Stimulated activated CD8-positive, alpha-beta memory T cell treated with anti-CD3 and anti-CD28 coated beads, Interleukin-7, amount 100 ng/mL, for 1 hour (primary cell): ENCODE measurements at places on chromosomes 11 and 22.

- no peak for DNase-seq
Observed at GRCh38 chr11:71491940-71492339, 35.1 kb upstream of the KRTAP5-7 start.

- no peak for DNase-seq
Observed at GRCh38 chr11:61793083-61793828, 545 bp downstream of the FEN1 start.

DNA sequence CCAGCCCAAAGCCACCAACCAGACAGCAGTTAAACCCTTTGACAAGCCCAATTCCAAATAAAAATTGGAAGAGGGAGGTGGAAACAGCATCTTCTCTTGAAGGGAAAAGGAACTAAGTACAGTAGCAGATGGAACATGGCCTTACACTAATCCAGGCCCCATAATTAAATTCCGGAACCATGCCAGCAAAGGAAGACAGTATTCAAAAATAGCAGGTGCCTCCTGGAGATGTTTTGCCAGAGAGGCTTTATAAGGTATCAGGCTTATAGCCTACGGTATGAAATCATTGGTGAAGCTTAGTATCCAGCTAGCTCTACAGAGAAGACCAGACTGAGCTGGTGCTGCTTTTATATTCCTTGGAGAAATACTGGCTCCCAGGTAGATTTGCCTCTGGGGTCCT is 344.1 kb upstream of the API5 start:
- no peak for DNase-seq

- no peak for DNase-seq
Observed at GRCh38 chr11:70768346-70769095, 370.2 kb downstream of the CTTN start.

DNA sequence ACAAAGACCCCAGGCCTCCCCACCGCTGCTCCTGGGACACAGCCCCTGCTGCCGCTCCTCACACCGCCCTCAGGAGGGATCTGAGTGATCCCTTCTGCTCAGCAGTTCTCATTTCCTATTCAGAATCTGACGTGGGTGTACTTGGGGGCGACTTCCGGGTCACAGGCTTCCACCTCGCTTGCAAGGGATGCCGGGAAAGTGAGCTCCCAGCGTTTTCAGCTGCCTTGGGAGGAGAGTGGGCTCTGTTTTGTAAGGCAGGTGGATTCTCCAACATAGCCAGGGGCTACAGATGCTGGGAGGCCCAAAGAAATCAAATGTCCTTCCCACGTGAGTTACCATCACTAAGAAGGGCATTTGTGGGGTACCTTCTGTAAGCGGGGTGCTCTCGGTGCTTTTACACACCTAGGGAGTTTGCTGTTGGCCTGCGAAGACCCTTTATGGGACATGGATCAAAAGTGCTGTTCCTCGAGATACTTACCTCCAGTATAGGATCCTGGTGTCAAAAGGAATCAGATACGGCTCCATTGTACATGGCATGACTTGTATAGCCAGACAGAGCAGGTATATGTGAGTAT is 9.7 kb upstream of the LRRC10B start:
- no peak for DNase-seq

DNA sequence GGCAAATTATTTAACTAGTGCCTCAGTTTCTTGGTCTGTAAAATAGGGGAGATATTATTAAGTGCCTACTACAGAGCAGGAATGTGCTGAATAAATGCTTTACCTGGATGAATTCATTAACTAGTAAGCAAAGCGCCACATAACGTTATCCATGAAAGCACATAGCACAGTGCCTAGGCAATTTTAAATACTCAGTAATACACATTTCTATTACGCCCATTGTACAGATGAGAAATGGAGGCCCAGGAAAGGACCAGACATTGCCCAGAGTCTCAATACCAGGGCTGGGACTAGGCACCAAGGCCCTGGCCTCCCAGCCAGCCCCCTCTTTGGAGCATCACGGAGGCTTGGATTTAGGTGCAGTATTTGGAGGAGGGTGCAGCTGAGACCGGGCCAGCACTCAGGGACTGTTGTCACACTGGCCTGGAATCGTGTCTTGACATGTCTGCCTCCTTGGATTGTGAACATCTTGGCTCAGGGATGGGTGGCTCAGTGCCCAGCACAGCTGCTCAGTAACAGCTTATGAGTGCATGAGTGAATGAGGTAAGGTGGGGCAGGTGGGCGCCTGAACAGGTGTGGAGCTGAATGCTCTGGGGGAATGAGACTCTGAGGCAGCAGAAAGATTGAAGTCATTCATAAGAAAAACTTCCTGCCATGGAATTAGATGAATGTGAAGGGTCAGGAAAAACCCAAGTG is 42.1 kb upstream of the TPBGL start:
- no peak for DNase-seq

DNA sequence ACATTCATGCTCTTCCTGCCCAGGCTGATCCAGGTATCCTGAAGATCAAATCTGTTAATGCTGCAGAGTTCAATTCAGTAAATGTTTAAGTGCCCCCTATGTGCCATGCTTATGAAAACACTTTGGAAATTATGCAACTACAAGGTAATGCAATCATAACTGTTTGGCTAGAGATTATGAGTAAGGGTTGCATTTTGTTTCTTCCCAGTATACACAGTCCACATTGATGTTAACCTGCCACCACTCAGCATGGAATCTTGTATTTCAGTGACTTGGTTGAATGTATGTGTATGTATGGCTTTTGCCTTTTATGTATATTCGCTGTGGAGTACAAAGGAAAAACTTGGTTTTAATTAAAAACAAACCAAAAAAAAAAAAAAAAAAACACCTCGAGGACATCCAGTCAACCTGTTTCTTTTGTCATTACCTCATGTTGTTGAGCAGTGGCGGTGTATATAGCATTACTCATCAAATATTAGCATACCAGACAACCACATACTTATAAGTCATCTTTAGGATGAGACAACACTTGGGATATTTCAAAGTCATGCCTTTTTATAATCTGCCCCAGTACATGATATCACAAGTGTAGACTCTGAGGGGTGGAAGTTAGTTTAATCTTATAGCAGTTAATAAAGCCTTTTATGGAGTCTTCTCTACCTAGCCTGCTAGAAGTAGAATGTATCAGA is 86.1 kb upstream of the HORMAD2 start:
- DNase-seq, result no peak

DNA sequence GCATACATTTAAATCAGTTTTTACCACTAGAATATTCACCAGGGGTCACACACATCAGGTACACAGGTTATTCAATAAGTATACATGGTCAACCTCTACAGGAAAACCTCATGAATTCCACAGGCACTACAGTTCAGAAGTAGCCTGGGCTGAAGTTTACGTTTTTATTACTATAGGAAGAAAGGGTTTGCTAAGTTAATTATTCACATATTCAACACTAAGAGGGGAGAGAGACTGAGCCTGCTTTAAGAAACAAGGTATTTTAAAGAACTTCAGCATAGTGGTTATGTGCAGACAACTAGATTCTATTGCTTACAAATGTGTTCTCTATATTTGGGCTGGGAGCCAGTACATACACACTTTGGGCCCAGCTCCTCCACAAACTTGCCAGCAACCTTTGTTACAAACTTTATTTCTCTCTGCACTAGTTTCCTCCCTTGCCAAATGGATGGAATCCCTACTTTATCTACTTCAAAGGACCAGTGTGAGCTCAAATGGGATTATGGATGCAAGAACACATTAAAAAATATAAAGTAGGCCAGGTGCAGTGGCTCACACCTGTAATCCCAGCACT is 31.9 kb downstream of the IL18BP start:
- no peak for DNase-seq

GRCh38 chr11:114447892-114448291 is 8.6 kb downstream of the REXO2 start:
- no peak for DNase-seq

GRCh38 chr11:32440916-32441315 is 5.6 kb upstream of the WT1 start:
- DNase-seq, result no peak

- no peak for DNase-seq
Observed at GRCh38 chr11:46345881-46346484, 1.3 kb upstream of the DGKZ start.

- peak; percentile 45 for DNase-seq
Observed at GRCh38 chr11:61041755-61042518, 60.4 kb upstream of the CD5 start.

GRCh38 chr11:33869481-33870422 is 22.1 kb downstream of the LMO2 start:
- no peak for DNase-seq

- peak; percentile 22 for DNase-seq
Observed at GRCh38 chr11:66388780-66389386, 17.3 kb upstream of the SLC29A2 start.

DNA sequence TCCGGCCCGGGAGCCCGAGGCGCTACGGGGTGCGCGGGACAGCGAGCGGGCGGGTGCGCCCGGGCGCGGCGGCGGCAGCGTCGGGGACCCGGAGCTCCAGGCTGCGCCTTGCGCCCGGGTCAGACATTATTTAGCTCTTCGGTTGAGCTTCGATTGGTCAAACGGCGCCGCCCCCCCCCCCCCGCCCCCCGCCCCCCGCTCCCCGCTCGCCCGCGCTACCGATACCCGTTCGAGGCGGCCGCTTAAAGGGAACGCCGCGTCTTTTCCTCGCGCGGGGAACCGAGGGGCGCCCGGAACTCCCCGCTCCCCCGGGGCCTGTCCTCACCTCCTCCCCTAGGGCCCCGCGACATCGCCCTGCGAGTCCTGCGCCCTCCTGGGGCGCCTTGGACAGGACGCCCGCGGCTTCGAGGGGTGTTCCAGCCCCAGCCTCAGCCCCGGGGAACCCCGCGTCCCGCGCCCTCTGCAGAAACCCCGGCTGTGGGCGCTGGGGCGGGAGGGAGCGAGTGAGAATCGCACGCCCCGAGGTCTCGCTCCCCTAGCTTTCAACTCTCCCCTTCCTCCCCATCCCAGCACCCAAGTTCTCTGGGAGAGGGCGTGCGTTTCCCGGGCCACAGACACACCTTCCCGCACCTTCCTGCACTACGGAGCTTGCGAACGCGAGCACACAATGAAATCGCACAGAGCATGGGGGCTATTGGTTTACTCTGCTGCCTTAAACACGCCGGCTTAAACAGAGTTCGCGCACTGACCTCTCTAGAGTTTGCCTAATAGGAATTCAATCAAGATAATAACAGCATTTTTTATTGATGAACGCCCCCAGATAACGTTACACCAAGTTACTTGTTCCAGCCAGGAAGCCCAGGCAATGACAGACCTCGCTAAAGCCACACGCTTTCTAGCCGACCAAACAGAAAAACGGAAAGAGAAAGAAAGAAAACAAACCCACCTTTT is at the start of gene BDNF:
BDNF (minus strand) TSS at position 105 of the 951 bp plus-strand sequence. CDS start 41,891 bp downstream, outside the sequence.
- no peak for DNase-seq

- DNase-seq, result no peak
Observed at GRCh38 chr11:72478669-72479068, 44.3 kb upstream of the CLPB start.

DNA sequence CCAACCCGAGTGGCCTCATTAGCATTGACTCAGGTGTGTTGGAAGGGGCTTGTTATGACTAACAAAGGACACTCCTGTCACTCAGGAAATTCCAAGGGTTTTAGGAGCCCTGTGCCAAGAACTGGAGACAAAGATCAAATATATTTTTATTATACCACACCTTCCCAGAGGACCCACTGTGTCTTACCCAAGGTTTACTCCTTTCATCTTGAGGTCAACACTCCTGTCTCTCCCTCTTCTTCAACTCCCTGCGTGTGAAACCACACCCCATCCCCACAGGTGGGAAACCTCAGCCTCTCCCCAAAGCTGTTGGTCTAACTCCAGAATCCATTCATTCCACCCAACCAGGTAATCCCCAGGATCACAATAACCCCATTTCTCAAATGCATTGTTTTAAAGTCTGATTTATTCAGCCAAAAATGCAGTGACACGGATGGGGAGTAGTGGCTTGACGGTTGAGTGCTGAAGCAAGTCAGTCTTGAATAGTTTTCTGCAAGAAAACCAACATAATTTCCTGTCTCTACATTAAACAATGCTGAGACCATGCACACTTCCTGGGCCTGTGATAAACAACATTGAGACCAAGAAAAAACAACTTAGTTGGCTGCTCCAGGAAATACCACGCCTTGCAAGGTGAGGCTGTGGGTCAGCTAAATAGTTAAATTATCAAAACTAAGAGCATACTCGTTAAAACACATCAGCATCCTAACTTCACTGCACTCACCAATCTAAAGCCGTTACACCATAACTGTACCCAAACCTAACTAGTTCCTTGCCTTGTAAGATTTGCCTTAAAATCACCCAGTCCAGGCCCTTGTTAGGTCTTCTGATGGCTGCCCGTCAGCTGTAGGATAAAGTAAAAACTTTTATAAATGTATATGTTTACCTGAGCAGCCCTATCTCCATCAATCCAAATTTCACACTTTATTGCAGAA is 38.5 kb upstream of the SPON1 start:
- no peak for DNase-seq

DNA sequence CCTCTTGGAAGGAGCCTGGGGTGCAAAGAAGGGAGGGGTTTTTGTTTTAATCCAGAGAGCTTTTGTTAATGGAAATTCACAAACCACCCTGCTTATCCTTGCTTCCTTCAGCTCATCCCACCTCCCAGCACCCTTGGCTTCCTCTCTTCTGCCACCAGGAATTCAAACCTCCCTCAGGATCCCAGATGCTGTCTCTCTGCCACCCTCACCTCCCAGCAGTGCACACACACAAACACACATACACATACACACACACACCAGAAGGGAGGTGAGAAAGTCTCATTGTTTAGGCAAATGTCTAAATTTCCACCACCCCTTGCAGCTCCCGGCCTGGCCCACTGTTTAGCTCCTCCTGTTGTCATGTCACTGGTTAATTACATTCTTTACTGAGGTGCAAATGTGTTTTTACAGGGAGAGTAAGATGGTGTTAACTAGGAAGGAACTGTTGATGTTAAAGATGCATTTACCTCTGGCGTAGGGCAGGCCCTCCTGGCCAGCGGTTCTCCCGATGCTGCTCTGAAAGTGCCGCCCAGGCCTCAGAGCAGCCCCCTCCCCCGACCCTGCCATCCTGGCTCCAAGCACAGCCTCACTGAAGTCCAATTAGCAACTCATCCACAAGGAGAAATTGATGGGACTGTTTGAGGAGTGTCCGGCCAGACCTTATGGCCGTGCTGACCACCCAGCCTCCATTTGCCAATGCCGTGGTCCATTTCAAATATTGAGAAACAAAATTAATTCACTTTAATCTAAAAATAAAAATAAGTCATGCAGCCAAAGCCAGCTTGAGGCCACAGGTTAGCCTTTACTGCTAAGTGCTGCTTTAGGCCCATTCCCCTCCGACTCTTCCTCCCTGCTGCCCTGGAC is 165.4 kb downstream of the FEZ1 start:
- DNase-seq, result no peak

- DNase-seq, result no peak
Observed at GRCh38 chr22:35866651-35867050, 149.0 kb downstream of the APOL5 start.

DNA sequence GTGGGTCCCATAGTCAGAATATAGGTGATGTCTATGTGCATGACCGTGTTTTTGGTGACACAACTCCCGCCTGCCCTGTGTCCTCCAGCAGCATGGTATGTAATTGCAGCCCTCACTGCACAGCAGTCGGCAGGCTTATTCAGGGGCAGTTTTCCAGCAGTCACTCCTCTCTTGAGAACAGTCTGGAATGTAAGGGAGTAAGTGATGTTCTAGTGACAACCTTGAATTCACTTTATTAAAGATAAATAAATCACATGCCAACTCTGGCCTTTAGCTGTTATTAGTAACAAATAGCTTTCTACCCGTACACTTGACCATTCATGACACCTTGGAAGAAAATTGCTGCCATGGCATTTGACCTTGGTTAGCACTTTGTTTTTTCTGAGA is 27.9 kb downstream of the ZNRF3 start:
- no peak for DNase-seq

- DNase-seq, result no peak
Observed at GRCh38 chr11:15216678-15217077, 102.0 kb downstream of the INSC start.

- no peak for DNase-seq
Observed at GRCh38 chr11:46380340-46381047, 975 bp upstream of the MDK start.

- DNase-seq, result no peak
Observed at GRCh38 chr11:2688381-2689231, 11.2 kb downstream of the KCNQ1OT1 start.
